ENCODE measurements at places on chromosomes 3 and 15.

DNA sequence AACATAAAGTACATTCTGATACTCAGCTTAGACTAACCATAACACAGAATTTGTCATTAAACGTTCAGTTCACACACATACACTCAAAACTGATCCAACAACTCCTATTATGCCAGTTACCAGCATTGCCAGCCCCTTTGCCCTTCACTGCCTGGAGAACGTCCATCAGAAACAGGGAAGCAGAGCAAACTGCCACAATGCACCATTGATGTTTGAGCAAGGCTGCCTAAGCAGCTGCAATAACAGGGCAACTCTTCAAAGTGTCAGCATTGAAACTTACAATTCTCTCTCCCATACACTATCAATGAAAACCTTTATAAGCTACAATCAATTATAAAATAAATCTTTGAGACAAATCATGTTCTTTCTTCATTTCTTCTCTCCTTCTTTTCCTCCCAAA is 85.1 kb downstream of the ZBTB20 start:
- no peaks in the 10 kb centered on the region for H3K27me3 ChIP-seq
- H3K4me3 ChIP-seq, result no peak overlapping the region
- no peaks in the 10 kb centered on the region for H3K36me3 ChIP-seq
- no peak for DNase-seq
- no peaks in the 10 kb centered on the region for H3K4me1 ChIP-seq

DNA sequence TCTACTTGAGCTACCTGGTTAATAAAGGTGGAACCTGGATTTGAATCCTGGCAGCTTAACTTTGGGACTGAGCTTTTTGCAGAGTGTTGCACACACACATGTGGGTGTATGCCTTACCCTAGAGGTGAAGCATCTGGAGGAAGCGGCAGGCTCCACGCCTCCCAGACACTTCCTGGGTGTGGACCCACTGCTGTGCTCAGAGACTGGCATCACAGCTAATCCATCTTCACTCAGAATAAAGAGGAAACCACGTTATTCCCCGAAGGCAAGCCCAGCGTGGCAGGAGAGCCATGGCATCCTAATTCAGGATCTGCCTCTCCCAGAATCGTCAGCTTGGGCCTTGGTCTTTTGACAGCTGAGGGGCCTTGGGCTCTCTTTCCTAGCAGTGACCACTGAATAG is 25.5 kb downstream of the CCDC13 start:
- no peaks in the 10 kb centered on the region for H3K27me3 ChIP-seq
- H3K27ac ChIP-seq, result no peak overlapping the region

- H3K27me3 ChIP-seq, result no peaks in the 10 kb centered on the region
- H3K4me3 ChIP-seq, result no peak overlapping the region
- DNase-seq, result no peak
- H3K27ac ChIP-seq, result no peak overlapping the region
These were observed 125.9 kb downstream of the ATP10A start for GRCh38 chr15:25737218-25737643.

GRCh38 chr3:125128861-125129501 is 73.2 kb upstream of the HEG1 start:
- no peaks in the 10 kb centered on the region for H3K27me3 ChIP-seq
- no peak for DNase-seq
- H3K4me1 ChIP-seq, result peaks cover 13% of the 10 kb centered on the region
- H3K36me3 ChIP-seq, result no peaks in the 10 kb centered on the region

DNA sequence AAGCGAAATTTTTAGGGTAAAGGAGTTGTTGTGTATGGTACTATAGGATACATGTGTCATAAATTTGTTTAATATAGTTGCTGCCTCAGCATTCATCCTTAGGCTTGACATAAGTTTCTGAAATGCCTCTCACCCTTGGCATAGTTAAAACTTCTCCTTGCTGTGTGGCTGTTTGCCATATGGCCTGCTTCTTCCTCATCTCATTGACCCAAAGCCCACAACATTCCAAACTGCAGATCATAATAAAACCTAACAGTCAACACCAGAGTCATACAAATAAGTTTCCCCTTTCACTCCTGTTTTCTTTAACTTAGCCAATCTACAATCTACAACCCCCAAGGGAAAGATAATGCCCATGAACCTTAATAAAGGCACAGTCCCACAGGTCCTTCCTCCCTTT is 136.6 kb downstream of the TMCC1 start:
- no peaks in the 10 kb centered on the region for H3K27me3 ChIP-seq
- H3K4me1 ChIP-seq, result no peaks in the 10 kb centered on the region
- no peaks in the 10 kb centered on the region for H3K36me3 ChIP-seq
- H3K4me3 ChIP-seq, result no peak overlapping the region

- no peaks in the 10 kb centered on the region for H3K4me1 ChIP-seq
- no peak overlapping the region for H3K4me3 ChIP-seq
- H3K36me3 ChIP-seq, result no peaks in the 10 kb centered on the region
These were observed 107.1 kb upstream of the PHLDB2 start for GRCh38 chr3:111751961-111752360.

DNA sequence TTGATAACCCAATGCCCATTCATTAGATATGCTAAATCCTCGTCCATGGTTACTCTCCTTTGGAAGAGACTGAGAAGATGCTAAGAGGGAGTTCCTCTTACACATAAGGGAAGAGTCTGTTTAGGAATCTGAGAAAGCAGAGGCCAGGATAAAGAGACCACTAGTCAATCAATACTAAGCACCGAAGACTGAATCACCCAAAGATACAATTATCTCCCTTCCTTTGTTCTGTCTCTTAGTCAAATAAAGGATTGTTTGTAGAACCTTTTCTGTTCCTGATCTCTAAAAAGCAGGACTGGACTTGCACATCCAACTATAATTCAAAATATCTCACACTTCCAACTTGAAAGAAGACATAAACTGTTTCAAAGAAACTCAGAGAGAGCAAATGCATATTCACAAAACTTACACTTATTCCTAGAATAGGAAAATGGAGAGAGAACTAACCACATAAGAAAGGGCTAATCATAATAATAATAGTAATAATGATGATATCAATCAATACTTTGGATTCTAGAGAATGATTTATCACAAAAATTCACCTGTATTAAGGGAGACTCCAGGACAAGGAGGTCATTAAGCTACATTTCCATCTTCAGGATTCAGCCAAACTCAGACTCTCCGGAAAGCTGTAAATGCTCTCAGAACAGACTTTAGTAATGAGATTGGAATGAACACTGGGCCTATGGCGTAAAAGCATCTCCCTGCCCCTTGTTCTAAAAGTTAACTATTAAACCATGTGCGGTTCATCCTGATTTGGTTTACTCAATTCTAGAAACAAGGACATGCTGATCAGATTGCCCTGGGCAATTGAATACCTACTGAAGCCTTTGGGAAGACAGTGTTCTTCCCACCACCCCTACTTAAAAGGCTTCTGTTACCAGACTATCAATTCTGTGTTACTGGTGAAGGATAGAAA is 401.5 kb downstream of the ZBTB20 start:
- no peak overlapping the region for H3K4me3 ChIP-seq
- DNase-seq, result no peak

- no peaks in the 10 kb centered on the region for H3K36me3 ChIP-seq
- no peak overlapping the region for H3K27ac ChIP-seq
- H3K4me3 ChIP-seq, result no peak overlapping the region
- DNase-seq, result no peak
- H3K4me1 ChIP-seq, result no peaks in the 10 kb centered on the region
- H3K27me3 ChIP-seq, result no peaks in the 10 kb centered on the region
These were observed 254.7 kb downstream of the SOX2 start for GRCh38 chr3:181966393-181966792.
